ENCODE measurements at places on chromosomes 16 and 17.

- no peak for DNase-seq
Measured at GRCh38 chr16:74450236-74450635, 29.0 kb upstream of the CLEC18B start.

DNA sequence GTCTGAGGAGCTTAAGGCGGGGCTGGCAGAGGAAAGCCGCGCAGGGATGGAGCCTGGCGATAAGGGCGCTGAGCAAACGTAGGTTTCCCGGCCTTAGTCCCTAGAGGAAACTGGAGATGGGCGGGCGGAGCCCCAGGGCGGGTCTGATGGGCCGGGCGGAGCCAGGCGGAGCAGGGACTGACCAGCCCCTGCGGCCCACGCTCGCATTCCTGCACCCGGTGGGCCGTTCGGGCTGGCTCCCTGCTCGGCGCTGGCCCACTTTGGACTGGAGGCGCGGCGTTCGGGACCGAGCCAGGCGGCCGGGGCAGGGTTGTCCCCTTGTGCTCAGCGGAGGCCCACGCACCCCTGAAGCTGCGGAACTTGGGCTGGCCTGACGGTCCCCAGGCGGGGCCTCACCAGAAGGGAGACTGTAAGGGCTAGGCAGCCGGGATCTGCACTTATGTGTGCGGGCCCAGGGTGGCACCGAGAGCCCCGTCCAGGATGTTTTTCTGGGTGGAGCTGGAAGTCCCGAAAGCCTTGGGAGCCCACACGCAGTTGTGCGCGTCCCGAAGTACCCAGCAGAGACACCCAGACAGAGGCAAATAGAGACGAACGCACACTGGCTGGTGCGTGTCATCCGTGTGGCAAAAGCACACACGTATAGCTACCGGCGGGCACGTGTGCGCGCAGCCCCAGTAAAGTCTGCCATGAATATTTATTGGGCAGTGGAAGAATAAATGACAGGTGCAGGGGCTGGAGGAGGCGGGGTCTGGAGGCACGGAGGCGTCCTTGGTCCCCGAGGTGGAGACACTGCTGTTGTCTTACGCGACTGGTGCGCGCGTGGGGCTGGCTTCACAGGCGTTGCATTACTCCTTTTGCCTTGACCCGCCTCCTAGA lies 1.4 kb downstream of the PYDC1 start:
- no peak for DNase-seq

- DNase-seq, result no peak
Measured at GRCh38 chr17:41133880-41134735, 6.2 kb downstream of the KRTAP4-6 start.

DNA sequence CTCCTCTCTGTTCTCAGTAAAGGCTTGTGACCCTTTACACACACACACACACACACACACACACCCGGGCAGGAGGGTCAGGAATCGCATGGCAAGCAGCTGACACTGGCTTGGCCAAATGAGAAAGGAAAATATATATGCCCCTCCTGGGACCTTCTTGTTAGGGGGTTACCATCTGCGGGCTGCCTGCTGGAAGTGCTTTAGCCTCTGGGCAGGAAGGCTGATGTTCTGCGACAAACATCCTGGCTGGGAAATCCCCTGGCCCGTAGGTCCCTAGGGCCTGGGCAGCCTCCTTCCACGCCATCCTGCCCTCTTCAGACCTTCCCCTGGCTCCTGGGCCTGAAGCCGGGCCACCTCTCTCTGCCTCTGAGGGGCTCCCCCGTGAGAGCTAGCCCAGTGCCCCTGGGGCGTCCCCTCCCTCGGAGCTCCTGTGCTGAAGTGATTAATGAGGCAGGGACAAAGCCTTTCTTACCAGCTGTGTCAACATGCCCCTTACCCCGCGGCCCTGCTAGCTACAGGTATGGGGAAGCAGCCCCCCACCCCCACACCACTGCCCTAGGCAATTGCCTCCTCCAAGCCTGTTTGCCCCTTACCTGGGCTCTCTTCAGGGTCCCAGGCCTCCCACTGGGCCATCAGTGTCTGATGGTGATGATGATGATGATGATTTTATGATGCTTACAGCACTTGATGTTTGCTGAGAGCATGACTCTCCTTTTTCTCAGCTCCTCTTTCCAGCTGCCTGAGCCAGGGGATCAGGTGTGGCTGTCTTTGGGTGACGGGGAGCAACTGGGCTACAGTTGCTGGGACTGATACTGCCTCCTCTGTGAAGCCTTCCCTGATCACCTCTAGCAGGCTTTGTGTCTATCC lies 32.8 kb upstream of the ETV4 start:
- DNase-seq, result no peak

- peak; percentile 59 for DNase-seq
Measured at GRCh38 chr17:77247048-77247541, 106.3 kb downstream of the SEC14L1 start.

GRCh38 chr17:62825182-62825581 lies 17.1 kb upstream of the MARCHF10 start:
- no peak for DNase-seq
